ENCODE measurements at places on chromosomes 5 and 9.

- DNase-seq, result no peak
These were observed 151.6 kb upstream of the MAP1B start for GRCh38 chr5:71955723-71956122.

GRCh38 chr5:55629815-55630214 lies 82.3 kb downstream of the SLC38A9 start:
- DNase-seq, result no peak

DNA sequence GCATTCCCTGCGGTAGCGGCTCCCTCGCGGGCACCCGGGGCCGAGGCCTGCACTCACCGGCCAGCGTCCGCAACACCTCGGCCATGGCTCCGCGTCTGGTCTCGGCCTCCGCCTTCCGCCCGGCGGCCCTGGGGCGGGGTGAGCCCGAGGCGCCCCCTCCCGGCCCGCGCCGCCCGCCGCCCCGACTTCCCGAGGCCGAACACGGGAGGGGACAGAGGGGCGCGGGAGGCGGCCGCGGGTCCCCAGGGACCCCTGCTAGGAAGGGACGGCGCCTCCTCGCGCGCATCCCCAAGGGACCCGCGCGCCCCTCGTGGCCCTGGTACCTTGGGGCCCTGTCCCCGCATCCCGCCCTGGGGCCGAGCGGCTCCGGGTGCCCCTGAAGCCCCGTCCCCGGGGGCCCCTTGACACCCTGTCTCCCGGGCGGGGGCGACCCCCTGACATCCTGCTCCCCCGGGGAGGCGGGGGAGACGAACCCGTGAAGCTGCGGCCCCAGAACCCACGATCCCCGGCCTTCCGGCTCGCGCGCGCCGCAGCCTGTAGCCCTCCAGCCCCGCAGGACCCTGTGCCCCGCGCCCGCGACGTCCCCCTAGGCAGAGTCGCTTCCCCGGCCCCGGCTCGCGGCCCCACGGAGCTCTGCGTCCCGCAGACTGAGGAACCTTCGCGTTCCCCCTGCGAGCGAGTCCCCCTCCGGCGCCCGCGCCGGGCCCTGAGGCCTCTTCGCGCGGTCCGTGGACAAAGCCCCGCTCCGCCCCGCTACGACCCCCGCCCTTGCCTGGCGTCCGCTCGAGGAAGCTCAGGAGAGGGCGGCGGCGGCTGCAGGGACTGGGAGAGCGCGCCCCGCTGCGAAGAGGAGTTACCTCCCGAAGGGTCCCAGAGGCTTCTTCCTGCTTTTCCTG lies at the start of gene ABO:
TSS of gene ABO (minus strand) at position 97 of the 896 bp plus-strand sequence.
- DNase-seq, result no peak

GRCh38 chr9:124454791-124455443 lies 4.7 kb downstream of the ADGRD2 start:
- DNase-seq, result no peak

DNA sequence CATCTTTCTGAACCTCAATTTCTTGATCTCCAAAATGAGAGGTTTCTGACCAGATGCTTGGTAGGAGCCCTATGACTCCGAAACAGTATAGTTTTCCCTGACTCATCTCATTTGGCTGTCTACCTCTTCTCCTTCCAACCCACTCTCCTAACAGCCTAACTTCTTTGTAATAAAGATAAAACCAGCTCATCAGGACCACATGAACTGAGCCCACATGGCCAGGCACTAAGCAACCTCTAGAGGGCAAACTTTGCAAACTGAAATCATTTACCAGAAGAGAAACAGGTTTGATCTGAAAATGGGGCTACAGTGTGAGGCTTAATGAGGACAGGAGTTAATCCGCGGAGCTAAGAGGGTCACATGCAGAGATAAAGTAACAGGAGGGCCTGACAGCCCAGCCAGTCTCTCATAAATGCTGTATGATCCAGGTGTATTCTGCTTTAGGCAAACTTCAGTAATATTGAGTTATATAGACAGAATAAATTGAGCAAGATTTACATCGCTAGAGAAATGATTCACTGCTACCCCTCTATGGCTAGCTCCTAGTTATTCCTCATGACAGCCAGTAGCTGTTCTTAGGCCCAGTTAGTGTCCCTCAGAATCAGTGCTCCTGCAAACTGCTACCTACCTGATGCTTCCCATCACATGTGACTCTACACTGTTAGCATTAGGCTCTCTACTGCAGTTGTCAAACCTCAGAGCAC lies 64.6 kb downstream of the ABCA1 start:
- peak; percentile 73 for DNase-seq

DNA sequence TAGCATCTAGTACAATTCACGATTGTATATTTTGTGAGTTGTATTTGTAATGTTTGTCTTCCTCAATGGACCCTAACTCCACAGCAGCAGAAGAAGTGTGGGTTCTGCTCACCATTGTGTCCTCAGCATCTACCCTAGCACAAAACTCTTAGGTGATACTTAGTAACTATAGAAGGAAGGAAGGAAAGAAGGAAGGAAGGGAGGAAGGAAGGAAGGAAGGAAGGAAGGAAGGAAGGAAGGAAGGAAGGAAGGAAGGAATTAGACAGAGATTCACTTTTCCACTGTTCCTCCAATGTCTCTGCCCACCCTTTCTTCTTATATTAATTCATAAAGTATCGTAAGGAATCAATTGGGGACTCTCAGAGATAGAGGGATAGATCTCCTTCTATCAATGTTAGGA lies 288.2 kb downstream of the NFIB start:
- DNase-seq, result no peak

DNA sequence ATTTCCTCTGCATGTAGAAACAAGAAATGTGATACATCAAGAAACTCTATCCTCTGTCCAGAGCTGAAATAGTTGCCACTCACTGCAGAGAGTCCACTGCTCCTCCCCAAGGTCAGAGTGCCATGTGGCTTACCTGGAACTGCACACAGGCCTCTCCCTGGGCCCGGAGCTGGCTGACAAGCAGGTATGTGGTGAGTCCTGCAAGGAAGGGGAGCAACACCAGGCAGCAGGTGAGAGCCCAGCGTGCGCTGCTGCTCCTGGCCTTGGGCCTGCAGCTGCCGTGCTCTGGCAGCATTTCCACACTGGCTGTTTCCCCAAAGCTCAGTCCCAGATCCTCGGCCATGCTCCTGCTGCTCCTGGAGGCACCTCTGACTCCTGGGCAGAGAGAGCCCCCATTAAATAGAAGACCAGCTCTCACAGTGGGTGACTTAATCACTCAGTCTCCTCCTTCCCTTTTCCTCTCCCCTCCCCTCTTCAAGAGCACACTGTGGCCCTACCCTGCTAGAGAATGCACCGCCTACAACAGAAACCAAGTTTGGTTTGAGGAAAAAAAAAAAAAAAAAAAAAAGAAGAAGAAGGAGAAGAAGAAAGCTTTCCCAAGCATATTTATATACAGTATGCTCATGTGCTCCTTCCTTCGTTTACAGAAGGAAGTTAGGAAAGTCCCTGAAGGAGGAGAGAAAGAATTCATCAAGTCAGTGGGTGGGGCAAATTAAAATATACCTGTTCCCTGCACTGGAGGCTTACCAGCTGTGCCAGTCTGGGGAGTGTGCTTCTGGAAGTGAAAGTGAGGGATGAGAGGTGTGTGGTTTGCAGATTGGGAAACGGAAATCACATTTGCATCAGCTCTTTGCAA lies at the start of gene TNFSF15:
TSS of gene TNFSF15 (minus strand) at position 370 of the 856 bp plus-strand sequence. CDS start at position 343, 27 bp downstream.
- no peak for DNase-seq

- peak; percentile 28 for DNase-seq
These were observed 69.6 kb downstream of the ANKRD33B start for GRCh38 chr5:10633271-10634049.

GRCh38 chr5:86896916-86897315 lies 279.2 kb downstream of the COX7C start:
- no peak for DNase-seq

DNA sequence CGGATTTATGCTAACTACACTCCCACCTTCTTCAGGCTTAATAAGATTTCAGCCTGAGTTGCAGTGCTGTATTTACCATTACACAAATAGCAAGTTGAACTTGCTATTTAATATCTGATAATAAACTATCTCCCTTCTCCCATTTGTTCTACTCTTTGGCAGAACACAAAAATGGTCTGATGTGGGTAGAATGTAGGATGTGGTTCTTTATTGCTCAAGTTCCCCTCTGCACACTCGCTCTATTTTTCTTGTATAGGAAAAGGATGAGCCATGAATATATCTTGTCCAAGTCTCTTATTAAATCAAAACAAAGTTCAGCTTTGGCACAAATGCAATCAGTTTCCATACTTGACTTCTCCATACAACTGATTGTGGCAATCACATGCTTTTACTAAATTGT lies 37.2 kb upstream of the KIF2A start:
- DNase-seq, result no peak

- no peak for DNase-seq
These were observed 101.0 kb downstream of the STARD4 start for GRCh38 chr5:111411301-111411700.

DNA sequence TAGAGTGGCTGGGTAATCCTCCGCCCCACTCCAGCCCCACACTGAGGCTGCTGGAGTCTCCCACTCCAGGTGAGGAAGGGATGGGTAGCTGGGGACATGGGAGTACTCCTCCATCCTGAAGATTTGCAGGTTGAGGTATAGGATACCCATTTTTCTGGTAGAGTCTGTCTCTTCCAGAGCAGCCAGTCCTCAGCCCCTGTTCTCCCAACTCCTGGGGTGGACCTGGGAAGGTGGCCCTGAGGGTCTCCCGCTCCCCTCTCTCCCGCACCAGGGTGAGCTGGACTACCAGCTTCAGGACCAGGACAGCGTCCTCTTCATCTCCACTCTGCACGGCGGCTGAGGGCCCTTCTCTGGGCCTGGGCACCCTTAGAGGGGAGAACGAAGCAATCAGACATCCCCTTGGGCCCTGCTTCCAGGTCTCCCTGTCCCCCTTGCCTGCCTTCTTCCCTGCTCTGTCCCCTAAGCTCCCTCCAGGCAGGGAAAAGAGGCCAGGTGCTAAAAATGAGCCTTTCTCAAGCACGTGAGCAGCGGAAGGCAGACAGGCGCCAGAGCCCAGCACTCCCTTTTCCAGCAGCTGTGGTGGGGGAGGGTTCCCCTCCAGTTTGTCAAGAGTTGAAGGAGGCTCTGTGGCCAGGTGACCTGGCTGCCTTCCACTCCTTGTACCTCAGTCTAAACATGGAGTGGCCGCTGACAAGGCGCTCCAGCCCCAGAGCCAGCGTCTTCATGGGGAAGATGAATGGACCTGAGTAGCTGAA lies 18.4 kb downstream of the URM1 start:
- DNase-seq, result no peak

GRCh38 chr9:85292261-85292660 lies 449.5 kb downstream of the AGTPBP1 start:
- DNase-seq, result no peak

- DNase-seq, result no peak
These were observed 238.9 kb upstream of the ADCY2 start for GRCh38 chr5:7157083-7157482.

DNA sequence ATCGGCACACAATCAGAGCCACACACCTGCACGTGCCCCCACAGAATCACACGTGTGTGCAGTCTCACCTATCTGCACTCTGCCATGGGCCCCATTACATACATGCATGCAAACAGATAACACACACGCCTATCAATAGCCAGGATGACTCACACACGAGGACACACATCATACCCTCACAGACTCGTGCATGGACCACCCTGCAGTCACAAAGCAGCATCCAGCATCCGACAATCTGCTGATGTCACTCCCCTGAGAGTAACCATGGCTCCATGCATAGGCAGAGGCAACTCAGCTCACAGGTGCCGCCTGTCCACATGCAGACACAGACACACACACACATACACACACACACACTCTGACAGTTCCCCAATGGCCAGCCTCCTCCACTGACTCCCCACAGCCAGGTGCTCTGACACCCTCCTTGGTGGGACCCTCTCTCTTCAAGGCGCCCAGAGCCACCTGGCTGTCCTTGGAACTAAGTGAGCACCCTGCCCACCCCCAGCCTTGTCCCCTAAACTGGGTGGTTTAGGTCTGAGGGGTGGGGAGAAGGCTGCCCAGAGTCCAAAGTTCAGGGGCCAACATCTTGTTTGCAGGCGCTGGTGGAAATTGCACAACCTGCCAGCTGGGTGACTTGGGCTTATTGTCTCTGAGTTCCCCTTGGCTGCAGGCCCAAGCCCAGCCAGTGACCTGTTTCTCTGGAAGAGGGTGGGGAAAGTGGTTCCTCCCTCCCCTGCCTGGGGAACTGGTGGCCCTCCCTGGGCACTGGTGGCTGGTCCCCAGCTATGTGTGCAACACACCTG lies 34.6 kb upstream of the NEK6 start:
- DNase-seq, result no peak

- no peak for DNase-seq
These were observed 3.2 kb downstream of the ZNF618 start for GRCh38 chr9:113879318-113879717.

- no peak for DNase-seq
These were observed 344.5 kb upstream of the ITGA1 start for GRCh38 chr5:52443187-52443586.

GRCh38 chr9:114304416-114305188 lies 18.3 kb upstream of the ORM1 start:
- no peak for DNase-seq

- DNase-seq, result no peak
These were observed 19.9 kb downstream of the MACROH2A1 start for GRCh38 chr5:135379046-135379654.

DNA sequence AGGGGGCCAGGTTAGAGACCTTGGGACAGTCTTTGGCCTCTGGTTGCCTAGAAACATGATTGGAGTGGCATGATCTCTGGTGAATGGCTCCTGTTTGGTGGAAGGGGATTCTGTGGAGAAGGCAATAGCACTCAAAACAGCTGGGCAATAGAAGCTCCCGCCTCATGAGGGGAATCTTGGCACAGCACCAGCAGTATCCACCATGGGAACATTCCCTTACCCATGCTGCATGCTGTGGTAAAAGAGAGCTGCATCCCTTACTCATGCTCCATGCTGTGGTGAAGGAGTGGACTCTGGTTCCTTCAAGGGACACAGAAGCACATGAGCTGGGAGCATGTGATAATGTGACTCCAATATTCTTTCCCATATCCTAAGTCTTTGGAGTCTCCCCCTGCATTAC lies 160.6 kb downstream of the PJA2 start:
- DNase-seq, result no peak

GRCh38 chr5:179378441-179379271 lies 33.4 kb upstream of the ADAMTS2 start:
- DNase-seq, result no peak

DNA sequence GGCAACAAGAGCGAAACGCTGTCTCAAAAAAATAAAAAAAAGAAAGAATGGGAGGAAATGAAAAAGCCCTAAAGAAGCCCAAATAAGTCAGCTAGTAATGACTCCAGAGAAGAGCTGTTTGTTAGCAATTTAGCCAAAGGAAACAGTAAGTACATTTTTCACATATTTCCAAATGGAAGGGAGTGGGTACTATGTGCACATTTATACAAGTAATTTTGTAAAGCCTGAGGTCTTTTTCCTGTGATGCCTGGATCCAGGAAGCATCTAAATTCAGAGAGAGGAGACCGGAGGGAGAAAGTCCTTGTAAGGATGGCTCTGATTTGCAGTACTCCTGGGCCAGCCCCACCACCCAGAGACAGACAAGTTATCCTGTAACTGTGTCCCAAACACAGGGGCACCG lies 14.7 kb downstream of the FBP1 start:
- DNase-seq, result no peak

- DNase-seq, result no peak
These were observed 15.9 kb downstream of the MAN2A1 start for GRCh38 chr5:109705596-109705995.

- DNase-seq, result no peak
These were observed 34.7 kb upstream of the ADRB2 start for GRCh38 chr5:148791696-148792095.

- DNase-seq, result peak; percentile 14
These were observed 67.3 kb upstream of the GRAMD2B start for GRCh38 chr5:126355940-126356339.
